ENCODE measurements at places on chromosomes 2 and 18.

GRCh38 chr2:23050388-23050787 lies 334.6 kb upstream of the KLHL29 start:
- H3K27me3 ChIP-seq = no peaks in the 10 kb centered on the region
- H3K4me1 ChIP-seq = no peaks in the 10 kb centered on the region
- no peak overlapping the region for H3K4me3 ChIP-seq
- no peak for DNase-seq
- no peaks in the 10 kb centered on the region for H3K36me3 ChIP-seq

GRCh38 chr18:27707201-27707600 lies 469.7 kb downstream of the CDH2 start:
- H3K4me3 ChIP-seq = no peak overlapping the region
- no peak for DNase-seq
- no peaks in the 10 kb centered on the region for H3K36me3 ChIP-seq
- no peak overlapping the region for H3K27ac ChIP-seq

GRCh38 chr2:80330527-80331450 lies 26.2 kb upstream of the LRRTM1 start:
- DNase-seq = no peak
- H3K36me3 ChIP-seq = no peaks in the 10 kb centered on the region
- no peak overlapping the region for H3K4me3 ChIP-seq
- H3K27ac ChIP-seq = no peak overlapping the region
- H3K4me1 ChIP-seq = no peaks in the 10 kb centered on the region
- no peaks in the 10 kb centered on the region for H3K27me3 ChIP-seq

GRCh38 chr18:49560624-49561288 lies 1.1 kb upstream of the LIPG start:
- H3K27ac ChIP-seq = peak overlapping the region; percentile 39
- H3K4me1 ChIP-seq = no peaks in the 10 kb centered on the region
- DNase-seq = peak; percentile 44
- peak overlapping the region; percentile 95 for H3K4me3 ChIP-seq

DNA sequence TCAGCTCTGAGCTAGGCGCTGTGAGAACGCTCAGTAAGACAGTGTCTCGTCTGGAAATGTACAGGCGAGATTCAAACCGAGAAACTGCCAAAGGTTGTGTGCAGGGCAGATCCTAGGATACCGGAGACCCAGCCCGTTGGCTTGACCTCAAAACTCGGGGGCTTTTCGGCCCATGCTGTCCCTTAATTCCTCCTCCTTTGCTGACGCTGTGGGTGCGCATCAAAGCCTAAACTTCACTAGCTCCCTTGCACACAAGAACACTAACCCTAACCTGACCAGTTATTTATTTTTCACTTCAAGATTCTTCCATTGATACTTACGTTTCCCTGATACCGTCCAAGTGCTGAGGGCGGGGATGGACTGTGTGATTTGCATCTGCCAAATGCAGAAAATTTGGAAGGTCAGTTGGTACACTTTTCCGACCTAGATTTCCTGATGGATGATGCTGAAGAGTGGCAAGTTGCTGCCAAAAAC lies 1.0 kb upstream of the AAK1 start:
- no peak for DNase-seq
- H3K4me1 ChIP-seq = peaks cover 18% of the 10 kb centered on the region
- H3K27ac ChIP-seq = peak overlapping the region; percentile 98
- H3K27me3 ChIP-seq = no peaks in the 10 kb centered on the region
- H3K36me3 ChIP-seq = no peaks in the 10 kb centered on the region

DNA sequence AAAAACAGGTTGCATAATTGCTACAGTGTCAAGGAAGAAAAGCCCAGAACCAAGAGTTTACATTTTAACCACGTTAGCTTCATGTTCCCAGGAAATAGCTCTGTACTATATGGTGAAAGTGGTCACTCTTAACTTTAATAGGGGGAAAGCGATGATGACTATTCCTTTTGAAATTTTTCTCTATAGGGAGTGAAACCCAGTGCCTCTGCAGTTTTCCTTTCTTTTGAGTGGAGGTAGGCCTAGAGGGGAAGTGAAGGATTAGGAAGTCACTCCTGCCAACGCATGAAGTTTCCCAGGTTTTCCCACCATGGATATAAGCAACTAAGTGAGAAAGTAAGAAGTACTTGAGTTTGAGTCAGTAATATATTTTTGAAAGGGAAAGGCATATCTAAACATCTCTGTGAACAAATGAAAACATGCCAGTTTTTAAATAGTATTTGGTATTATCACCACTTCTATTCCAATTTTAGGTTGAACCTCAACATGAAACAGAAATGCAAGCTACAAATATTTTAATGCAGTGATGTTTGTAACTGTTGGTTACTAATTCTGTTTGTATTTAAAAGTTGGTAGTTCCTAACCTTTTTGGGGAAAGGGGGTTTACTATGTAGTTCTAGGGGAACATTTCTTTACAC lies 91.9 kb downstream of the VRK2 start:
- no peak overlapping the region for H3K27ac ChIP-seq
- H3K36me3 ChIP-seq = no peaks in the 10 kb centered on the region
- H3K4me3 ChIP-seq = no peak overlapping the region
- DNase-seq = no peak
